ENCODE measurements at places on chromosomes 6 and 20. TPM values are rescaled to one million over a fixed set of nuclear protein-coding genes. Genes with fewer than 3 reads are reported as not detected.

DNA sequence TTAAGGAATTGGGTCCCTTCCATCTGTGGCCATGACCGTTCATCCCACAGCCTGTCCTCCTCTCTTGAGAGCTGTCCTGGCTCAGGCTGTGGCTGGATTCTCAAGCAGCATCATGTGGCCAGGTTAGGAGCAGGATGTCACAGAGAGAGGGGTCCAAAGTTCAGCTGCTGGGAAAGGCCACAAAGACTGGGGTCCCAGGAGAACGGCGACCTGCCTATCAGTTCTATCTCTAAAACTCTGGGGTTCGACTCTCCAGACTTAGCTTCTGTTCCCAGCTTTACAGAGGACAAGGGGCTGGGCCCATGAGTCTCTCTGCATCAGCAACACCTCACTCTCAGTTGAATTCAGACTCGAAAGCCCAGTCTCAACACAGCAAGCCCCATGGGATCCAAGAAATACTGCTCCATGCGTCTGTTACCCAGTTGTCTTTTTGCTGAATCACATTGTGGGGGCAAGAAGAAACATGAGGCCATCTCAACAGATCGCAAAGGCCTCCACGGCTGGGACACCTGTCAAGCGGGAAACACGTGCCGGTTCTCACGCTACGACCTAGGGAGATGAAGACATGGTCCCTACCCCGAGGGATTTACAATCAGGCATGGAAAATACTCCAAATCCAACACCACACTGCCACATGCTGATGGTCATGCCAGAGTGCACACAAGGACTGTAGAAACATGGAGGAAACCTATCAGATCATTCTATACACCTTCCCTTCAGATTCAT lies 95.4 kb downstream of the SLC22A23 start:
- no peak for DNase-seq

GRCh38 chr6:41236276-41236675 lies 8.1 kb downstream of the TREML4 start:
- no peak for DNase-seq

DNA sequence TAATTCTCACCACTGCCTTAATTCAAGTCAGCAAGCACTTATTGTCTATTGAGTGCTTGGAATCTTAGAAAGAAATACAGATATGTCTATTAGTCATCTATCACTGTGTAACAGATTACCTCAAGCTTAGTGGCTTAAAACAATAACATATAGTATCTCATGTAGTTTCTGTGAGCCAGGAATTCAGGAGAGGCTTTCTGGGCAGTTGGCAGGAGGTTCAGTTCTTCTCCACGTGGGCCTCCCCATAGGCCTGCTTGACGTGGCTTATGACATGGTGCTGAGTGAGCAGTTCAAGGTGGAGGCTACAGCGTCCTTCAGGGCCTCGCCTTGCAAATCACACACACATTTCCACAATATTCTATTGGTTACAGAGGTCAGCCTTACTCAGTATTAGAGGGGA lies 69.7 kb downstream of the DTD1 start:
- no peak for DNase-seq

GRCh38 chr6:166720856-166721255 lies 93.8 kb upstream of the RPS6KA2 start:
- DNase-seq = no peak

DNA sequence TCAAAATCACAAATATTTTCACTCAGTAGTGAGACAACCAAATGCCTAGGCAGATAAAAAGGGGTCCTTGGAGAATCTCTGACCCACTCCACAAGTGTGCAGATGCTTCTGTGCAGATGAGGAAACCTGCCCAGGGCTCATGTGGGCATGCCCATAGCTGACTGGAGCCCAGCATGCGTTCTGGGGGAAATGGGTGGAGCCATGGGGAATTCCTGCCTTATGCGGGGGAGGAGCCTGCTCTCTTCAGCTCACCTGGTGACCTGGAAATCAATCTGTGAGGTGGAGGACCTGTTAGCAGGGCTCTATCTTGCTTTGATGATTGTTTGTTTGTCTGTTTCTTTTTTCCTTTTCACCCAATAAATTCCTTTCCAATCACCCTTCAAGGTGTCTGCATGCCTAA lies 23.4 kb upstream of the PLN start:
- no peak for DNase-seq

DNA sequence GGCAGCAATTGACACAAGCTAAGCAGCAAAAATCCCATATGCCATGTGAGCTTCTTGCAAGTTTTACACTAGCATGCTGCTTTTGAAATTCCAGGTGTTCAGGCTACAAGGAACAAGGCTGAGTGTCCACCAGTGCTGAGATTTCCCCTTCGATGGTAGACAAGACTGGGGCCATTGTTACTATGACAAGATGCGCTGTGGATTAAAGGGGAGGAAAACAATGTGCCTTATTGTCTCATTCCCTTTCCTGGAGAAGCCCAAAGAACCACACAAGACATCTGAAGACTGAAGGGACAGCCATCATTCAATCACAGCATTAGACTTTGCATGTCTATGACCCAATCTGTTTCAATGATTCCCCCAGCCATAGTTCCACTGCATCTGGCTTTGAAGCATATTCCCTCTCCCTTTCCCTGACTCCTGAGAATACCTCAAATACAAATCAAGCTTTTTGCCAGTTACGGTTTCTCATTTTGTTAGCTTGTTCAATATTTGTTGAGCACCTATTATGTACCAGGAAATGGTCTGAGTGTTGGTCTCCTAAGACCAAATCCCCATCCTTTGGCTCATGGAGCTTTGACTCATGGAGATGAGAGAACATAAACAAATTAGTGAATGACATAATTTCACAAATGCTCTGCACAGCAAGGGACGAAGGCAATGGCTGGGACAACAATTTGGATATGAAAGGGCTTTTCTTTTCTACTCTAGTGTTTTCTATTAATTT lies 23.4 kb upstream of the SCGN start:
- DNase-seq = no peak

DNA sequence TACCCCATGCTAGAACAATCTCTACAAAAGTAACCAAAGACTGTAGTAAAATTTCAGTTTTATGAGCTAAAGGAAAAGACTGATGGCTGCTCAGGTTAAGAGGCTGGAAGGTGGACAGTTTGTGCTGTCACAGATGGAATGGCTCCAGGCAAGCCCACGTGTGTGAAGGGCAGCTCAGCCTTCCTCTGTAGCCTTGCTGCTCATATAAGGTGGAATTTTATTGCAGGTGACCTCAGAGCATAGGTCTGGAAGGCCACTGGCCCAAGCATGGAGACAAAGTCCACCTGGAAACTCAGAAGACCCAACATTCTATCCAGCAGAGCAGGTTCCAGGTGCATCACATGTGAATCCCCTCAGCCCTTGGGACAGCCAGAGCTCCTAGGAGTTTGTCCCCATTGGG lies 53.6 kb downstream of the KAT14 start:
- DNase-seq = no peak

DNA sequence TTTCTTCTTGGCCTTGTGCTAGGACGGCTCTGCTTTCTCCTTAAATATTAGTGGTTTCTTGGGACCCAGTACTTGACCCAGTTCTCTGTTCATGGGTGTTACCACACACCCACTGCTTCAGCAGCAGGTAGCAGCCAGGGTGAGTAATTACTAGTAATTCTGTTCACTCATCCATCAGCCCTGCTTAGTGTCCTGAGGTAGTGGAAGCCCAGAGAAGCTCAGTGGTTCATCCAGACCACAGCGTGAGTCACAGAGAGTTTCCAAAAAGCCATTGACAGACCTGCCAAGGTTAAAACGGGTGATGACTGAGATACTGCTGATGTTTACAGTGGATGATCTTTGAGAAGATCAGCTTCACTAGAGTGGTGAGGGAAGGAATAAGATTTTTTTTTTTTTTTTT lies 51.7 kb upstream of the HINT3 start:
- no peak for DNase-seq

DNA sequence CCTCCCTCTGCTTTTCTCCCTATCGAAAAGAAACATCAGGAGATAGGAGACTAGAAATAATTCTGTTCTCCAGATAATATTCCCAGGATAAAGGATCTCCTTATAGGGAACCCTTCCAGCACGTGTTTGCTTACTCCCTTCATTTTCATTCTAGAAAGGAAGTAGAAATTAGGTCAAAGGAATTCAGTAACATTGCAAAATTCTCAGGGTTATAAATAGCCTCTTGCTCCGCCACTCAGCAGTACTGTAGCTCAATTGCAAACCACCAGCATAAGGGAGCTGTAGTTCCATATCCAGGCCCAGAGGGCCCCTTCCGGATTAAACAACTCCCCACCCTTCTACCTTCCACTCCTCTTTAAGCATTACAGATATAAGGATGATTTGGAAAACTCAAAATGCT lies 6.2 kb downstream of the ELMO2 start:
- DNase-seq = peak; percentile 76

DNA sequence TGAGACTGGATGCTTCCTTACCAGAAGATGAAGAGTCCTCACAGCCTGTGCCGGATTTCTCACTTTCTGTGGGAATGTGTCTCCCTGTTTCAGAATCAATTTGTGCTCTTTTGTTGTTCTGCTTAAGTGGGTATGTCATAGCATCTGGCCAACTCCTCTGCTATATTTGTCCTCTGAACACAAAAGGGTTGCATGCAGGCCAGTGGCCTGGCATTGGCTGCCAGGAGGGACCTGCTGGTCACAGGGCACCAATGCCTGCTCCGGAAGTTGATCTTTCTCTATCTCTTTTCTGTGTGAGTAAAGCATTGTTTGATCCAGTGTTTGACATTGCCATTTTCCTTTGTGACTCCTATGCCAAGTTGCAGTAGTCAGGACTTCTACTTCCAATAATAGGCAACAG lies 47.8 kb downstream of the JARID2 start:
- no peak for DNase-seq

DNA sequence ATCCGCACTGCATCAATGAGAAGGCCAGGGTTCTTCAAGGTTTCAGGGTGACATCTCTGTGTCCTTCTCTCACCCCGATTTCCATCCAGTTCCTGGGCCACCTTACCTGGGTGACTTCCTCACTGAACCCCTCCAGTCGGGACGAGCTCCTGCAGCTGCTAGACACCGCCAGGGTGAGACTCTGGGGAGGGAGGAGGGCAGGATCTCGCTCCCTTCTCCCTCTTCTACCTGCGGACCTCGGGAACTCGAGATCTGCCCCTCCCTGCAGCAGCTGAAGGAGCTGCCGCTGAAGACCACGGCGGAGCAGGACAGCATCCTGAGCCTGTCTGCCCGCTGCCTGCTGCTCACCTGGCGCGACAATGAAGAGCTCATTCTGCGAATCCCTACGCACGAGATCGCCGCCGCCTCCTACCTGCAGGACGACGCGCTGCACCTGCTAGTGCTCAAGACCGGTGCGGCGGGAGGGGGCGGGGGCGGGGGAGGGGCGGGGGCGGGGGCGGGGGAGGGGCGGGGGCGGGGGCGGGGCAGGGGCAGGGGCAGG lies 7.5 kb downstream of the CCM2L start:
- DNase-seq = no peak

- no peak for DNase-seq
These were observed 45.2 kb downstream of the MCUR1 start for GRCh38 chr6:13769034-13769654.

GRCh38 chr6:141123497-141123896 lies 1009.2 kb upstream of the GJE1 start:
- DNase-seq = no peak

GRCh38 chr20:16007164-16007563 lies 566.1 kb downstream of the KIF16B start:
- DNase-seq = no peak

DNA sequence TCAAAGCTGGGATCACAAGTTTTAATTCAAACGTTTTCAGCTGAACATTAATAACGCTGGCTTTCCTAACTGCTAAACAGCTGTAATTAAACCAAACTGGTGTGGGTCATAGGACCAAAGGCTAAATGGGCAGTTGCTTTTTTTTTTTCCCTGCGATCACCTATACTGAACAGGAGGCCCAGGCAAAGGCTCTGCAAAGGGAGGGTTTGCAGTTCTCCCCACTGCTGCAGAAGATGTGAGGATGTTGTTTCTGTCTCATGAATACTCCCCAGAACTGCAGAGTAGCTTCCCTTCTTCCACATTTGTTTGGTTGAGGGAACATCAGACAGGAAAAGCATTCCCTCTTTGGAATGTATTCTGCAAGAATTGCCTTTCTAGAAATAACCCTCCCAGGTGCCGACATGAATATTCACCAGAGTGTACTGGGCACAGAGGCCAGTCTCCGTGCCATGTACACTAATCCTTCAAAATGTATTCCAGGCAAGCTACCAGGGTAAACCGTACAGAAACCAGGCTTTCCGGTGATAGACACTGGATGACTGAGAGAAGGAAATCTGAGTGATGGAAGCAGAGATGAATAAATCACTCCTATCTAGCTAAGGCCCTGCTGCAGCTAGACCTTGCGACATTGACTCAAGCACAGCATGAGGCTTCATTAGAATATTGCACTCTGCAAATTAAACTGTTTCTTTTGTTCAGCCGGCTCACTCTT lies 370.1 kb downstream of the BTBD9 start:
- DNase-seq = no peak

DNA sequence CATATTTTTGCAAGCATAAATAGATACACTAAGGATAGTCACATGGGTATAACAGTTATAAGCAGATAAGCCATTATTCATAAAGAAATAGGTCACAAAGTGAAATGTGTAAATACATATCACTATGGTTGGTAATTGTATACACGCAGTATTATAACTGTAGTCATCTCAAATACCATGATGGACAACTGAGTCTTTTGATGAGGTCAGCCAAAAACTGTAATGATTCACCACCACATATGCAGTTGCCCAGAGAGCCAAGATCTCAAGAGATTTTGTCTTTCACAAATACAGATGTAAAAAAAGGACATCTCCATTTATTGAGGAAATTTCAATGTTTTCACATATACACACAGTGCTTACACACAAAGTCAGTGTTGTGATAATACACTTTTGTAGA lies 28.3 kb downstream of the ZNF292 start:
- DNase-seq = no peak

GRCh38 chr6:106609699-106610098 lies 19.6 kb downstream of the RTN4IP1 start:
- DNase-seq = no peak

- no peak for DNase-seq
These were observed 3.6 kb upstream of the SLC2A12 start for GRCh38 chr6:134056046-134056445.

DNA sequence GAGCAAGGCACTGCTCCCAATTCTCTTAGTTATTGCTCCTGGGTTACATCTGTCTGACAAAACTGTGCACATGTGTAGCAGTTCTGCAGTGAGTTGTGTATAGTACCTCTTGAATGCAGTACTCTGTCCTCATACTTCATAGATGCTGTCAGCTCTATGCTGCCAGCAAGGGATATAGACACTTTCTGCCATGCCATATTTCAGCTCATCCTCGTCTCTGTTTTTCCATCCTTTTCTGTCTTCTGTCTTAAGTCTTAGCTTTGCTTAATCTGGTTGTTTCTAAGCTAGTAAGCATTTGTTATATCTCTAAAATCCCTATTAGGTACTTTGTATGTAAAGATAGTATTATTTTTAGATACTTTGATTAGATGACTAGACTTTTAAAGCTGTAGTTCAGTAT lies 76.4 kb downstream of the HIVEP1 start:
- DNase-seq = no peak

GRCh38 chr20:44737116-44737515 lies 8.5 kb upstream of the KCNK15 start:
- DNase-seq = no peak

- DNase-seq = peak; percentile 15
These were observed 38.9 kb upstream of the CD2AP start for GRCh38 chr6:47438481-47439347.

The RAET1L gene
- not detected for total RNA-seq

The CCDC170 gene
- total RNA-seq = not detected

The SCUBE3 gene
- 29.5 TPM for total RNA-seq

The CLDN20 gene
- total RNA-seq = not detected

The PHACTR3 gene
- not detected for total RNA-seq

The RIPOR3 gene
- total RNA-seq = 15.1 TPM

The CLPSL1 gene
- not detected for total RNA-seq

The OLIG3 gene
- total RNA-seq = not detected

The BPIFB4 gene
- total RNA-seq = not detected

The LZTS3 gene
- total RNA-seq = 14.9 TPM

The ZNF337 gene
- 3.4 TPM for total RNA-seq

The LHFPL5 gene
- not detected for total RNA-seq

Data from ascending aorta (tissue), 2 donors.